ENCODE measurements at places on chromosomes 7 and 10.

GRCh38 chr10:110007161-110007700 lies 553 bp upstream of the ADD3 start:
- DNase-seq: no peak

DNA sequence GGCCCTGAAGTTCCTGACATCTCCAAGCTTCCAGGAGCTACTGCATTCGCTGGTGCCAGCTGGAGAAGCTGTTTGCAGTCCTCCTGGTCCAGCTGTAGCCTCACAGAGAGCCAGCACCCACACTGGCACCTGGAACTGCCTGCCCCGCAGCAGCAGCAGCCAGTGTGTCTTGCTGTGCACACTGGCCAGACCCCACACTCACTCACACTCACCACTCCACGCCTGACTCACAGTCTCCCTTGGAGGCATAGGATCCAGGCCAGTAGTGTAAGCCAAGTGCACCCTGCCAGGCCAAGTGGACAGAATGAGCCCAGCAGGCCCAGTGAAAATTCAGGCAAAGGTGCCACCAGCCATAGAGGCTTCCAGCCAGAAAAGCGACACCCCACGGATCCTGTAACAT lies 566.3 kb downstream of the GRM8 start:
- DNase-seq: no peak

DNA sequence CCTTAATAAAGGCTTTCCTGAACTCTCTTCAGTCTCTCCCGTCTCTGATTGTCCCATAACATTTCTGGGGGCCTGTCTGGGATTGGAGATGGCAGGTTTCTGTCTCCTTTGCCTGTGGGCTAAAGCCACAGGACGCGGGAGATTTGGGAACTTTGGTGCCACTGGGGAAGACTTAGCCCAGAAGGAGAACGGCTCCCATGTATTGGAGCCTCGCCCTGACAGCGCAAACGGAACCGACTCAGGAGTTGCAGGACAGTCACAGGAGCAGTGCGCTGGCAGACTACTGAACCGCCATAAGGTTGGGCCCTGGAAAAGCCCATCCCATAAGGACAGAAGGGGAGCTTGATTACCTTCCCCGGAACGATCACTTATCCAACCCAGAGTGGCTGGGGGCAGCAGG lies 7.1 kb upstream of the ZNF33B start:
- no peak for DNase-seq

- no peak for DNase-seq
Observed at GRCh38 chr10:17756557-17757217, 4.7 kb downstream of the TMEM236 start.

GRCh38 chr10:86155054-86155921 lies 211.3 kb downstream of the GRID1 start:
- no peak for DNase-seq

GRCh38 chr7:139300390-139300789 lies 40.7 kb upstream of the FMC1 start:
- DNase-seq: no peak

DNA sequence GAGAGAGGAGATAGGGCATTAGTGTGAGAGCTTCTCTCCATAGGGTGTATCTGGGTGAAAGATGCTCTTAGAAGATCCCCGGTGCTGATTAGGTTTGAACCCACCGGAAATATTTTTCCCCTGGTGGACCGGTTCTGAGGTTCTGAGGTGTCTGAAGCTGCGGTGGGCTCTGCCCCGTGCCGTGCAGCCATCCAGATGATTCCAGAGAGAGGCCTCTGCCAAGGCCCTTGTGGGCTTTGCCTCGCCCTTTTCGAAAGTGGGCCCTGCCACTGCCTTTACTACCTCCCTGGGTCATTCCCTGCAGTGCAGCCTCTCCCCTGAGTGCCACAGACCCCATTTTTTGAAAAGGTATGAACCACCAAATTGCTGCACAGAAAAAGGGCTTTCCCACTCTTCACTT lies 2.8 kb downstream of the GIMAP8 start:
- no peak for DNase-seq

- no peak for DNase-seq
Observed at GRCh38 chr10:112698818-112699164, 251.3 kb upstream of the TCF7L2 start.

- no peak for DNase-seq
Observed at GRCh38 chr10:68231817-68232251, at the start of gene ATOH7. Gene ATOH7, minus strand, starts transcription at chr10:68232113. Its CDS starts 436 bp downstream, at chr10:68231677.

- DNase-seq: no peak
Observed at GRCh38 chr10:31721096-31721495, 207.5 kb downstream of the ARHGAP12 start.

- no peak for DNase-seq
Observed at GRCh38 chr7:157991351-157991750, 596.3 kb downstream of the PTPRN2 start.

DNA sequence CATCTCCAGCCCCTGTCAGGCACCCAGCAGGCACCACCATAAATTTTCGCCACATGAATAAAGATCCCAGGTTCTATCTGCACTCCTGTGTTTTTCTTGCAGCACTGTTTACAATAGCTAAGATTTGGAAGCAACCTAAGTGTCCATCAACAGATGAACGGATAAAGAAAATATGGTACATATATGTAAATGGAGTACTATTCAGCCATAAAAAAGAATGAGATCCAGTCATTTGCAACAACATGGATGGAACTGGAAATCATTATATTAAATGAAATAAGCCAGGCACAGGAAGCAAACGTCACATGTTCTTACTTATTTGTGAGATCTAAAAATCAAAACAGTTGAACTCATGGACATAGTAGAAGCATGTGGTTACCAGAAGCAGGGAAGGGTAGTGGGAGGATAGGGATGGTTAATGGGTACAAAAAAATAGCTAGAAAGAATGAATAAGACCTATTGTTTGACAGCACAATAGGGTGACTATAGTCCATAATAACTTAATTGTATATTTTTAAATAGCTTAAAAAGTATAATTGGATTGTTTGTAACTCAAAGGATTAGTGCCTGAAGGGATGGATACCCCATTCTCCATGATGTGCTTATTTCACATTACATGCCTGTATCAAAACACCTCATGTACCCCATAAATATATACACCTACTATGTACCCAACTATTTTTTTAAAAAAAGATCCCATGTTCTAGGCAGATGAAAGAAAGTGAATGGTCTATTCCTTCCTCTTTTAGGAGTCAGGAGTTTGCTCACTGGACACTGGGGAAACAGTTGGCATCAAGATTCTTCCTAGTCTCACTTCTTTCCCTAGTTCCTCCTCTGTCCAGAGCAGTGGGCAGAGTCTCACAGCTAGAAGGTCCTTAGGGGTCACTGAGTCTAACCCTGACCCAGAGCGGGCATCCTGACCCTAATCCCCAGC lies 1.0 kb upstream of the NPFFR1 start:
- no peak for DNase-seq

DNA sequence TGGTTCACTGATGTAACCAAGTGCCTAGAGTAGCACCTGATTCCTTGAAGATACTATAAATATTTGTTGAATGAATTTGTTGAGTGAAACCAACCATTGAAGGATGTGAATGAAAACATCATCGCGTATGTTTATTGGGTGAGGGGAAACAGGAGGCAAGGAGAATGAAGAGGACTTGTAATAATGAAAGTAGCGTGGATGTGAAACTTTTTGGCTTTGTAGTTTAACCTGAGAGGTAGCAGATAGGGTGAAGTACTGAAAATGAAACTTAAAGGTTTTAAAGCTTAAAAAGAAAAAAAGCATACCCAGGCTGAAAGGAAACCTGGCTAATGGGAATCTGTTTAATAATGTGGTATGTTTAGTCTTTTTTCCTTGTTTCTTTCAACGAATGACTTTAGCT lies 5.2 kb downstream of the CCNY start:
- no peak for DNase-seq

- DNase-seq: no peak
Observed at GRCh38 chr10:30017966-30018365, 41.4 kb downstream of the JCAD start.

GRCh38 chr10:90087197-90088023 lies 386.0 kb downstream of the KIF20B start:
- no peak for DNase-seq

DNA sequence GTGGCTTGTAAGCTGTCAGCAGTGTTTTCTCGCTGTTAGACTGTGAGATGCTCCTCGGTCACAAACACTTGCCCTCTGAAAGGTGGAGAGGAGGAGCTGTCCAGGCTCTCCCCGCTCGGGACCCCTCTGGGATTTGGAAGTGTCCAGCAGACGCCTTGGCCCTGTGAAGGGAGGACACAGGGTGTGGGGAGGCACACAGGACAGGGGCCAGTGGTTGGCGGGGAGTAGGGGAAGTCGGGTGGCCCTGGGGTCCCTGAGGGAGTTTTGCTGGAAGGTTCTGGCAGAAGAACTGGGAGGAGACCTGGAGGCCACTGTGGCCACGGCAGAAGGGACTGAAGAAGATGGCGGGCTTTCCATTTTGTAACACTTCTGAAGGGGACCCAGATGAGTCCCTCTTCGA lies 47.2 kb upstream of the DPYSL4 start:
- DNase-seq: no peak

Measured in NCI-H1694 (cell line).